ENCODE measurements at places on chromosomes 6 and 20.

DNA sequence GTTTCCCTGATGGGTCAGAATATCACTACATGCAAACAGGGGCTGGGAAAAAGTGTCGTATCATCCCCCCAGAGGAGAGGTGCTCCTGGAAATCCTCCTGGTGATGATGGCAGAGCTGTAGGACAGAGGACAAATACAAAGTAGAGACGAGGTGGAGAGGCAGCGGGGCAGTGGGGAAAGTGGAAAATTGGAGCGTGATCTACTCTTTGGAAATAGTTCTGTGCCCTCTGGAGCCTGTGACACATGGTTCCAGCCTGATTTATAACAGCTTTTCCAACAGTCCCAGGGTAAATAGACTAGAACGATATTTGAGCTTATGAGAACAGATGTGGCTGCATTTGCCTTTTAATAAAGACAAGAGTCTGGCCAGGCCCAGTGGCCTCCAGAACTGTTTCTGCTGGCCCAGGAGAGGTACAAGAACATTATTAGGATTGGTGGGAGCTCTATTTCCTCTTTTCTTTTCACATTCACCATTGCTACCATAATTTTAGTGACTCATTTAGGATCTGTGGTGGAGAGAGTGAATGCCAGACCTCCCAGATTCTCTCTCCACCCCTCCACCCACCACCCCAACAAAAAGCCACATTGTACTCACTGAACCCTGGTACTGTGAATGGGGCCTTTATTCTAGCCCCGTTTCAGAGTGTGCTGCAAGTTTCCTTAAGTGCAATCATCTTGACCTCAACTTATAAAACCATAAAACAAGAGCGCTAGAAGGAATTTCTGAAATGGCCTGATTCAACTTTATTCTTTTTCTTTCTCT is 78.3 kb downstream of the BTBD3 start:
- DNase-seq, result no peak

DNA sequence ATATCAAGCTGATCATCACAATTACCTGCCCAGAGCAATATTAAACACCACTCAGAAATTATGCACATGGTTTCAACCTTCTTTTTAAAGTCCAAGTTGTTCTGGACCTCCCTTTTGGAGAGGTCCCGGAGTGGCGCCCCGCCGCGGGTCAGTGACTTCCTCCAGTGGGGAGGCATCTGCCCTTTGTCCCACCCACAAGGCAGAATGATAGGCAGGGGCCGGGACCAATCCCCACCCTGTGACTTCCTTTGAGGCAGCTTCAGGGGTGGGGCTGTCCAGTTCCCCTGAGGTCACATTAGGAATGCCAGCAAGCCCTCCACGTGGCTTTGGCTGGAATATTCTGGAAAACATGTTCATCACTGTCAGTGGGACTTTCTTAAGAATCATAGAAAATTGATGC is 207.0 kb downstream of the ANKRD60 start:
- DNase-seq, result no peak

GRCh38 chr6:75940564-75940963 is 131.9 kb downstream of the IMPG1 start:
- DNase-seq, result no peak

GRCh38 chr20:10741060-10741459 is 67.3 kb upstream of the JAG1 start:
- no peak for DNase-seq

DNA sequence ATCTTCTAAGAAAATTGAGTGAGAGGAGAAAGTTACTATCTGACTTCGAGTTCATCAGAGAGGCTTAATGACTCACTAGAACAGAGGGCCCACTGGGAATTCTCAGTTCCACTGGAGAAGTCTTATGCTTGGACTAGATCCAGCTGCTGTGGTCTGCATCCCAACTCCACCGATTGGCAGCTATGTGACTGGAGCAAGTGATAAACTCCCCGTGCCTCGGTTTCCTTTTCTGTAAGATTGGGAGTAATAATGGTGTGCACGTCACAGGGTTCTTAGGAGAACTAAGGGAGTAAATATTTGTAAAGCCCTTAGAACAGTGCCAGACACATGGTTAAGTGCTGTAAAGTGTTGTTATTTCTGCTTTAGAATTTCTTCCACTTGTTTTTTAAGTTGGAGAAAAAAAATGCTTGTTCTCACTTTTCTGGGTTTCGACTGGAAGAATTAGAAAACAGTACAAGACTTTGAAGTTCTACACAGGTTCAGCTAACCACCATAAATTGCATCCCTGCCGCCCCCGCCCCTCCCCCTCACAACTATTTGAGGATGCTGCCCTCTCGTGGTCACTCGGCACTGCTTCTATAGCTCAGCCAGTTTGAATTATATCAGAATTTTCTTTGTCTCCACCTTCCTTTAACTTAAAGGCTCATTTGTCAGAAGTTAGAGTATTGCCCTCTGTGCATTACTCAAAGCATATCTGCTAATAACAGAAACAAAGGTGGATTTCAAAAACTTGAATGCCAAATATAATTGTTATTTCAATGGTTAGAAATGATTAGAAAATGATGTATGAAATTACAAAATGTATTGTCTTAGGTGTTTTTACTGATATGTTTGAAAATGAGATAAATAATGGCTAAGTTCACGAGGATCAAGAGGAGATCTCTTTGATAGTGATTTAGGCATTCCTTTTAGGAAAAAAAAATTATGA is 95.0 kb upstream of the IFNGR1 start:
- peak; percentile 54 for DNase-seq

- DNase-seq, result no peak
These were observed 27.7 kb upstream of the DEFB112 start for GRCh38 chr6:50077385-50077784.

DNA sequence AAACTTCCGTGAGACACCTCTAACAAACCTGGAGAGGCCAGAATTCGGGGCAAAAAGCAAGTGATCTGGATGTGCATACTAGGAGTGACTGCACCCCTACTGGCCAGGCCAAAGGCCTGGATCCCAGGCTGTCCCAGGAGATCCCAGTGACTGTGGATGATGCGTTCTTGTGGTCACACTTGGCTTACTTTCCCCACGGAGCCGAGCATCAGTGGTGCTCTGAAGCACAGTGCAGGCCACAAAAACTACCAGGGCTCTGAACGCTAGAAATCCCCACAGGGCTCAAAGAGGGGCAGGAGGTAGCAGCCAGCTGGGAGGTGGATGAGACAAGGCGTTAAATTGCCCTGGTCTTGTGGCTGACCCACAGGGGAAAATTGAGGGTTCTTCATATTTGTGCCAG is 7.1 kb downstream of the TRIM26 start:
- DNase-seq, result no peak

DNA sequence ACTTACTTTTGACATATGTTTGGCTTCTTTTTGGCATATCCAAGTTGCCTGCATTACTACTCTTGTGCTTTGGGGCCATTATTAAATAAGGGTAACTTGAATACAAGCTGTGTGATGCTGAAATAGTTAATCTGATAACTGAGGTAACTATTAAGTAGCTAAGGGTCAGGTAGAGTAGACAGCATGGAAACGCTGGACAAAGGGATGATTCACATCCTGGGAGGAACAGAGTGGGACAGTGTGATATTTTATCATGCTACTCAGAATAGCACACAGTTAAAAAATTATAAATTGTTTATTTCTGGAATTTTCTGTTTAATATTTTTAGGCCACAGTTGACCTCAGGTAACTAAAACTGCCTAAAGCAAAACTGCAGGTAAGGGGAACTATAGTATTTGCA is 483.9 kb downstream of the RFPL4B start:
- DNase-seq, result no peak

DNA sequence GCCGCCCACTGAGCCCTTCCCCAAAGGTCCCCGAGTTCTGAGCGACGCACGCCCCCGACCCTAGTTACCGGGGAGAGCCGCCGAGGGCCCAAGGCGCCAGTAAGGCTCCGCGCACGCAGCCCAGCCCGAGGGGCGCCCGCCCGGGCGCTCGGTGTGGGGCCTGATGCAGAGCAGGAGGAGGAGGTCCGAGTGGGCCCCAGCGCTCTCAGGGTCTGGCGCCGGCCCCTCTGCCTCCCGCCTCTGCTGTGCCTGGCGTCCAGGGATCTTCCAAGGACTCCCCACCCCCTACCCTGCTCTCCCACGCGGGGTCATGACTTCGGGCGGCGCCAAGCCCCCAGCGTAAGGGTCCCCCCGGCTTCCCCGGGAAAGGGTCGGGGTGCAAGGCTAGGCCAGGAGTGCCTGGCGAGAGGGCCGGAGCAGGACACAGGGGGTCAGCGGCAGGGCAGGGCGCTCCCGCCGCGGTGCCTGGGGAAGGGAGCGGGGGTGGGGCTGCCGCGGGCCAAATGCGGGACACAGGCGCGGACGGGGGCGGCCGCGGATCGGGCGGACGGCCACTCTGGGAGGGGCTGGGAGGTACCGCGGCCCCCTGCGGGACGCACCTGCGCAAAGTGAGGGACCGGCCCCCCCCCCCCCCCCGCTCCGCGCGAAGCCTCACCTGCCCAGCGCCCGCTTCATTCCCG is 637 bp downstream of the ABHD12 start:
- no peak for DNase-seq

- DNase-seq, result no peak
These were observed 20.9 kb downstream of the SLC9A8 start for GRCh38 chr20:49833483-49833882.

DNA sequence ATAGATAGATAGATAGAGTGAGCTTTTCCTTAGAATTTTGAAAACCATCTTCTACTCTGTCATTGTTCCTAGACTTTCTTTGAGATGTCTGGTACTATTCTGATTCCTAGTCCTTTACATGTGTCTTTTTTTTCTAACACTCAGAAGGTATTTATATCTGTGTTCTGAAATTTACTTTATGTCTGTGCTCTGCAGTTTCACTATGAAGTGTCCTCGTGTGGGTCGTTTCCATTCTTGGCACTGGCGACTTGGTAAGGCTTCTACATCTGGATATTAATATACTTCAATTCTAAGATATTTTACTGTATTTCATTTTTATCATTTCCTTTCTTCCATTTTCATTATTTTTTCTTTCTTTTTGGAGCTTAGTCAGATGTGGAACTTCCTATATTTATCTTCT is 87.0 kb downstream of the FHL5 start:
- DNase-seq, result no peak

DNA sequence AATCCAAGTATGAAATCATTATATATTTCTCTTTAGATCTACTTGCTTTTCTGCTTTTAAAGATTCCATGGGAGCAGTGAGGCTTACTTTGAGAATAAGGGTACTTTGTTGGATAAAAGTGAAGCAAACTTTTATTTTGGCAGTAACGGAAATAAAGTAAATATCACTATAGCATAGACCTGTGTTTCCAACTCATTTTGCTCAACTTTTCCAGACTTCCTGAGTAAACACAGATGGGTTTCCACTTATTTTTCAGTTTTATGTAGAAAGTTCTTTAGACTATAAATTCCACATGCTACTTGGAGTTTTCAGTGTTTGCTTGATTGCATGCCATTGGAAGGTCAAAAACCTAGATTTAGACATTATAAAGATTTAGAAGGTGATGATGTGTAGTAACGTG is 6.2 kb downstream of the STX16 start:
- no peak for DNase-seq

- peak; percentile 49 for DNase-seq
These were observed 96.0 kb upstream of the CNKSR3 start for GRCh38 chr6:154606457-154606856.

DNA sequence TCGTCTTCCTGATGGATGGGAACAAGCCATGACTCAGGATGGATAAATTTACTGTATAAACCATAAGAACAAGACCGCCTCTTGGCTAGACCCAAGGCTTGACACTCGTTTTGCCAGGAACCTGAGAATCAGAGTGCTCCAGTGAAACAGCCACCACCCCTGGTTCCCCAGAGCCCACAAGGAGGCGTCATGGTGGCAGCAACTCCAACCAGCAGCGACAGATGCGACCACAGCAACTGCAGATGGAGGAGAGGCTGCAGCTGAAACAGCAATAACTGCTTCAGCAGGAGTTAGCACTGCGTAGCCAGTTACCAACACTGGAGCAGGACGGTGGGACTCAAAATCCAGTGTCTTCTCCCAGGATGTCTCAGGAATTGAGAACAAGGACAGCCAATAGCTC is 100.9 kb upstream of the SAMD5 start:
- DNase-seq, result no peak

DNA sequence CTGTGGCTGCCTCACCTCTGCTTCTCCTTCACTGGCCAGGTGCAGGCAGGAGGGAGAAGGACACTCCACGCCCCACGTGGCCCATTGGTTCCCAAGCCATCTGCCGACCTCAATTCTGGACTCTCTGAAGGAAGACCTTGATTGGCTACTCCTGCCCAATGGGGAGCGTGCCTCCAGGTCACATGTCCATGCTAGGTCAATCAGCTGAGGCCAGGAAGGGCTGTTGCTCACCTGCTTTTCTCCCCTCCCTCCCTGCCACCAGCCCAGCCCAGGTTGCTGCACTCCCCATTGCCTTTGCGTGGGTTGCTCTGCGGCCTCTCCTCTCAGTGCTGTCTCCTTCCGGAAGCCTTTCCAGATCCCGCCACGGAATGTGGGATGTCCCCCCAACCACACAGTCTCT is 21.9 kb upstream of the CDH4 start:
- DNase-seq, result no peak

DNA sequence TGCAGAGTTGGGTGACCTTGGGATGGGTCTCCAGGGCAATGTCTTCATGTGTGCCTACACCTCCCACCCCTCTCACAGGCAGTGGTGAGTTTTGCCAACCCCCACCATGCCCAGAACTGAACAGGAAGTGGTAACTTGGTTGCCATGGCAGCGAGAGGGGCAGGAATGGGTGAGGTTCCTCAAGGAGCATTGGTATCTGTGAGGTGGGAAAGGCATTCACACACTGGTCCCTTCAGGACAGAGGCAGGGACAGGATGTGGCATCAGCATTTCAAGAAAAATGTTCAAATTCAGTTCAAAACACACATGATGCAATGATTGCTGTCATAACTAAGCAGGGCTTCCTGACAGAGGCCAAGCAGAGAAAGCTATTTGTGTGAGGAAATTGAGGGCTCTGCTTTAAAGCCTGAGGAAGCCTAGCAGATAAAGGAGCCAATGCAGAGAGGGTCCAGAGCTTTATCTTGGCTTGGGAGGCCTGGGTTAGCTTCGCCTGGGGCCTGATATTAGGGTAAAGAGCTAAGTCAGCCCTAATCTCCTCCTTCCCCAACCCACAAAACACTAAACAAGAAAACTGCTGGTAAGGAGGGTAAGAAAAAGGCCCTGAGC is 551 bp downstream of the TREML2 start:
- DNase-seq, result no peak

DNA sequence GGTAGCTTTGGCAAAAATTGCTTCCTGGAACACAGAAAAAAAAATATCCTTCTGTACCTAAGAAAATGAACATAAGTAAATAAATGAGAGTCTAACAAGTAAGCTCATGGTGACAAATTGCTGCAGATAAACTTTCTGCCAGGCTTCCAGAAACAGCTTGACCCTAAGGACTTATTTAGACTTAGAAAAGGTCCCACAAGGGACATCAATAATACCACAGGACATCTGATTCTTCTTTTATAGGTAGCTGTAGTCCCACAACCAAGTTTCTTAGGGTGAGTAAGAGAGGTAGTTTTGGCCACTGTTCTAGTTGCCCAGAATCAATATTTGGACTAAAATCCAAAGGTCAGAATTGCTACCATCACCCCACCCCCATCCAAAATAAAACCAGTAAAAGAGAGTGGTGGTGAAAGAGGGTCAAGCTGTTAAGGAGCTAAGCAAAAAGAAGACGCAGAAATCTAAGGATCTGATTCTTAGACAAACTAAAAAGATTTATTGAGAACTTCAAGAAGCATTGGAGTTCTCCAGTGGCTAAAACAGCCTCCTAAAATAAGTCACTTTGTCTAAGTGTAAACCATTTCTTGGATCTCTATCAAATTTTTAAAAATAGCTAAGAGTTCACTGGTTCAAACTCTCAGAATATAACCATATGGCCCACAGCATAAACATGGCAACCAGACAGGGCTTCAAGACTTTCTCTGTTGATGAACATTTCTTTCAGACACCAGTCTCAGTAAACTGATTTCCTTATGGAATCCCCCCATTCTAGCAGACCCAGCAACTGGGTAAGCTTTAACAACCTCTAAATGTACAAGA is 180.6 kb downstream of the PTPRK start:
- no peak for DNase-seq

All from stimulated activated CD8-positive, alpha-beta memory T cell treated with anti-CD3 and anti-CD28 coated beads, Interleukin-7, amount 100 ng/mL, for 24 hours (primary cell).